GM12891 (cell line): ENCODE measurements at places on chromosomes 7 and 10.

- no peak for DNase-seq
Measured at GRCh38 chr7:3267966-3268690, 32.9 kb upstream of the SDK1 start.

- DNase-seq: no peak
Measured at GRCh38 chr10:788796-789748, 99.6 kb upstream of the DIP2C start.

GRCh38 chr10:96665306-96665705 lies 55.0 kb downstream of the PIK3AP1 start:
- DNase-seq: no peak

DNA sequence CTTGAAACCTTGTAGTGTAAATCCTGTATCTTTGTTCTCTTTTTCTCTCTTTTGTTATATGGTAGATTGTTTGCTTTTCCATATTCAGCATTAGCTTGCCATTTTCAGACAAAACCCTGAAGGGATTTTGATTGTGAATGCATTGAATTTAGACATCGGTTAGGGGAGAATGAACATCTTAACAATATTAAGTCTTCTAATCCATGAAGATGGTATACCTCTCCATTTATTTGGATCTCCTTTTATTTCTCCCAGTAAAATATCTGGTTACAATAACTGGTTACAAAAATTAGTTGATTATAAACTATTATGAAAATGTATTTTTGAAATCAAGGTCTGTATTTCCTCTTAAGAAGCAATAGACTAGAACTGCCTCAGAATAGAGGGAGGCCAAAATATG lies 12.4 kb upstream of the SLK start:
- DNase-seq: no peak
